ENCODE measurements at places on chromosomes 1 and 21. TPM values are rescaled to one million over a fixed set of nuclear protein-coding genes. Genes with fewer than 3 reads are reported as not detected.

LCE2D gene
- total RNA-seq, result not detected

RPTN gene
- total RNA-seq, result not detected

MPZ gene
- total RNA-seq, result 1.4 TPM

DLGAP3 gene
- total RNA-seq, result not detected

FAM72D gene
- total RNA-seq, result 0.15 TPM

SLC25A34 gene
- total RNA-seq, result 0.50 TPM

Data from renal cortical epithelial cell (primary cell).